Activated naive CD8-positive, alpha-beta T cell treated with anti-CD3 and anti-CD28 coated beads, Interleukin-2, amount 10 ng/mL, durations not matched to agents 7 days and 5 days (primary cell): ENCODE measurements at places on chromosomes 2 and 18. TPM values are rescaled to one million over a fixed set of nuclear protein-coding genes. Genes with fewer than 3 reads are reported as not detected.

DNA sequence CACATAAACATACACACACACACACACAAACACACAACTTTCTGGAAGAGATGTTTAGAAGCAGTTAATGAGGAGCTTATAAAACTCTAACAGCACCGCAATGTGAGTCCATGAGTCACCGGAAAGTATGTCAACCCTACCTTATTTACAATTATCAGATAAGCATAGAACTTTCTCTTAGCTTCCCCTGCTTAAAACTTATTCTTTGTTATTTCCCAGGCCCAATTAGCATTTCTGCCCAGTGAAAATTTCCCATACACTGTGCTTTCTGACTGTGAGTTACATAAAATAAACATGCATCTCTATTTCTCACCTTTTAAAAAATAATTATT is 737.6 kb downstream of the LRP1B start:
- no peak for DNase-seq
- no peaks in the 10 kb centered on the region for H3K4me1 ChIP-seq
- no peaks in the 10 kb centered on the region for H3K27me3 ChIP-seq
- H3K36me3 ChIP-seq = no peaks in the 10 kb centered on the region
- no peak overlapping the region for H3K4me3 ChIP-seq
- H3K27ac ChIP-seq = no peak overlapping the region

GRCh38 chr2:19158896-19159295 is 199.5 kb downstream of the OSR1 start:
- no peak overlapping the region for H3K27ac ChIP-seq
- no peaks in the 10 kb centered on the region for H3K36me3 ChIP-seq
- H3K4me1 ChIP-seq = no peaks in the 10 kb centered on the region
- DNase-seq = no peak
- H3K4me3 ChIP-seq = no peak overlapping the region
- H3K27me3 ChIP-seq = no peaks in the 10 kb centered on the region

GRCh38 chr2:191231995-191232394 is 13.2 kb upstream of the MYO1B start:
- no peak for DNase-seq
- no peak overlapping the region for H3K4me3 ChIP-seq
- H3K36me3 ChIP-seq = no peaks in the 10 kb centered on the region
- H3K27ac ChIP-seq = no peak overlapping the region
- no peaks in the 10 kb centered on the region for H3K27me3 ChIP-seq

GRCh38 chr18:44543387-44543786 is 137.3 kb upstream of the SETBP1 start:
- H3K27ac ChIP-seq = no peak overlapping the region
- H3K27me3 ChIP-seq = peaks cover 5% of the 10 kb centered on the region
- peaks cover under 1% of the 10 kb centered on the region for H3K4me1 ChIP-seq
- DNase-seq = no peak

GRCh38 chr2:173555833-173556232 is 201.2 kb downstream of the CDCA7 start:
- no peak overlapping the region for H3K27ac ChIP-seq
- H3K4me3 ChIP-seq = no peak overlapping the region
- H3K36me3 ChIP-seq = no peaks in the 10 kb centered on the region
- no peaks in the 10 kb centered on the region for H3K4me1 ChIP-seq
- no peak for DNase-seq

DNA sequence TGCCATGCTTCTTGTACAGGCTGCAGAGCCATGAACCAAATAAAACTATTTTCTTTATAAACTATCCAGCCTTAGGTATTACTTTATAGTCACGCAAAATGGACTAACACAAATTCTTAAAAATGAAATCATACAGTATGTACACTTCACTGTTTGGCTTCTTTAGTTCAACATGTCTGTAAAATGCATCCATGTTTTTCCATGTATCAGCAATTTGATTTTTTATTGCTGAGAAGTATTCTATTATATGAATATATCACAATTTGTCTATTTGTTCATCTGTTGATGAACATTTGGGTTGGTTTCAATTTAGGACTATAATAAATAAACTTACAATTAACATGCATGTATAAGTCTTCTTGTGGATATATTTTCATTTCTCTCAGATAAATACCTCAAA is 182.1 kb downstream of the SCG2 start:
- H3K4me1 ChIP-seq = no peaks in the 10 kb centered on the region
- no peak overlapping the region for H3K4me3 ChIP-seq
- no peaks in the 10 kb centered on the region for H3K27me3 ChIP-seq
- H3K27ac ChIP-seq = no peak overlapping the region
- no peak for DNase-seq
- H3K36me3 ChIP-seq = no peaks in the 10 kb centered on the region

- H3K4me3 ChIP-seq = no peak overlapping the region
- no peak for DNase-seq
- H3K27ac ChIP-seq = no peak overlapping the region
- H3K27me3 ChIP-seq = no peaks in the 10 kb centered on the region
- peaks cover 3% of the 10 kb centered on the region for H3K4me1 ChIP-seq
These were observed 3.0 kb upstream of the ATP6V1B1 start for GRCh38 chr2:70932631-70933230.

GRCh38 chr18:54828281-54828881 is at the start of gene RAB27B:
Gene RAB27B, plus strand, starts transcription at chr18:54828477. Its CDS starts 49,109 bp downstream, at chr18:54877586.
- peak; percentile 66 for DNase-seq
- H3K36me3 ChIP-seq = no peaks in the 10 kb centered on the region
- peaks cover 10% of the 10 kb centered on the region for H3K4me1 ChIP-seq

- DNase-seq = no peak
- no peaks in the 10 kb centered on the region for H3K36me3 ChIP-seq
- no peaks in the 10 kb centered on the region for H3K4me1 ChIP-seq
- no peak overlapping the region for H3K27ac ChIP-seq
These were observed 283.2 kb upstream of the MEX3C start for GRCh38 chr18:51480407-51481261.

- DNase-seq = no peak
- H3K27me3 ChIP-seq = no peaks in the 10 kb centered on the region
- peak overlapping the region; percentile 18 for H3K27ac ChIP-seq
- H3K36me3 ChIP-seq = peaks cover 13% of the 10 kb centered on the region
- peak overlapping the region; percentile 4 for H3K4me3 ChIP-seq
- peaks cover 9% of the 10 kb centered on the region for H3K4me1 ChIP-seq
These were observed 21.4 kb upstream of the SPIRE1 start for GRCh38 chr18:12679183-12679786.

DNA sequence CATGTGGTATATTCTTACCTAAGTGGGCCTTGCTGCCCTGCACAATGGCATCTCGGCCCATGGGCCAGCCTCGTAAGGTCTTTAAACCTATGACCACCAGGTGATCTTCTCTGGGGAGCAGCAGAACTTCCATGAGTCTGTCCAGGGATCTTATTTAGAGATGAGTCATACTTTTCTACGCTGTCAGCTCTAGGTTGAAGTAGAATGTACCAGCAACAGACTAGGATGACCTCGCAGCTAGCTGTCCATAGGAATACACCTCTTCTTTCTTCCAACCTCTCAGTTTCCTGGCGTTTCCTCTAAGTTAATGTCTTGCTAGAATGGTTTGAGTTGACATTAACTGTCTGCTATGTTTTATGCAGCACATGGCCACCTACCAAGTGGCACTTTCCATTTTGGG is 15.6 kb upstream of the CXCR4 start:
- H3K4me3 ChIP-seq = peak overlapping the region; percentile 76
- H3K4me1 ChIP-seq = peaks cover 85% of the 10 kb centered on the region
- peak overlapping the region; percentile 88 for H3K27ac ChIP-seq
- peaks cover 5% of the 10 kb centered on the region for H3K27me3 ChIP-seq
- peaks cover 3% of the 10 kb centered on the region for H3K36me3 ChIP-seq

- no peak for DNase-seq
- H3K27ac ChIP-seq = no peak overlapping the region
- H3K36me3 ChIP-seq = no peaks in the 10 kb centered on the region
- peaks cover 9% of the 10 kb centered on the region for H3K27me3 ChIP-seq
- H3K4me1 ChIP-seq = no peaks in the 10 kb centered on the region
These were observed 161.1 kb downstream of the LTBP1 start for GRCh38 chr2:33107690-33108482.

DNA sequence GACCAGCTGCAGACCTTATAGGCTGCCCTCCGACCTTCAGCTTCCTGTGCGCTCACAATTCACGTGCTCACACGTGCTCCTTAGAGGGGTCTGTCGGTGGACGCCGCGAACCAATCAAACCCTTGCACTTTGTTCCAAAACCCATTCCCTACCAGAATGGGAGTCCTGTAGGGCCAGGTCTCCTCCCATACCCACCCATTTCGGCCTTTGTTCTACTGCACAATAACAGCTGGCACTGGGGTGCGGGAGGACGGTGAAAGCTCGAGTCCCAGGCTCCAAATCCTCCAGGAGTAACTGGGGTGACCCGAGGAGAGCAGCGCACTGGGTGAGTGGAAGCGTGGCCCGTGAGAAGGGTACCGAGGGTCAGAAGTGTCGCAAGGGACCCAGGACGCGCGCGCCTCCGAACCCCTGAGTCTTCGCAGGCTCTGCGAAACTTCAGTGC is 13.0 kb downstream of the SIX3 start:
- no peak overlapping the region for H3K4me3 ChIP-seq
- H3K27me3 ChIP-seq = peaks cover 72% of the 10 kb centered on the region
- H3K36me3 ChIP-seq = no peaks in the 10 kb centered on the region
- H3K4me1 ChIP-seq = peaks cover 21% of the 10 kb centered on the region

The SERPINB5 gene
- total RNA-seq = not detected

The HOXD9 gene
- total RNA-seq = not detected

The IL1F10 gene
- total RNA-seq = not detected

The MOGAT1 gene
- total RNA-seq = not detected

The OSBPL1A gene
- 1.2 TPM for total RNA-seq

The HK2 gene
- total RNA-seq = 39.8 TPM

The ERFE gene
- 0.42 TPM for total RNA-seq

The NCKAP1 gene
- 0.69 TPM for total RNA-seq
